DND-41 (cell line): ENCODE measurements at places on chromosomes 6 and 20.

- DNase-seq, result no peak
Observed at GRCh38 chr6:149454346-149454848, 30.4 kb downstream of the ZC3H12D start.

GRCh38 chr6:49739423-49739822 lies 4.8 kb downstream of the CRISP3 start:
- no peak for DNase-seq

- no peak for DNase-seq
Observed at GRCh38 chr6:112030206-112030960, 23.5 kb upstream of the CCN6 start.

DNA sequence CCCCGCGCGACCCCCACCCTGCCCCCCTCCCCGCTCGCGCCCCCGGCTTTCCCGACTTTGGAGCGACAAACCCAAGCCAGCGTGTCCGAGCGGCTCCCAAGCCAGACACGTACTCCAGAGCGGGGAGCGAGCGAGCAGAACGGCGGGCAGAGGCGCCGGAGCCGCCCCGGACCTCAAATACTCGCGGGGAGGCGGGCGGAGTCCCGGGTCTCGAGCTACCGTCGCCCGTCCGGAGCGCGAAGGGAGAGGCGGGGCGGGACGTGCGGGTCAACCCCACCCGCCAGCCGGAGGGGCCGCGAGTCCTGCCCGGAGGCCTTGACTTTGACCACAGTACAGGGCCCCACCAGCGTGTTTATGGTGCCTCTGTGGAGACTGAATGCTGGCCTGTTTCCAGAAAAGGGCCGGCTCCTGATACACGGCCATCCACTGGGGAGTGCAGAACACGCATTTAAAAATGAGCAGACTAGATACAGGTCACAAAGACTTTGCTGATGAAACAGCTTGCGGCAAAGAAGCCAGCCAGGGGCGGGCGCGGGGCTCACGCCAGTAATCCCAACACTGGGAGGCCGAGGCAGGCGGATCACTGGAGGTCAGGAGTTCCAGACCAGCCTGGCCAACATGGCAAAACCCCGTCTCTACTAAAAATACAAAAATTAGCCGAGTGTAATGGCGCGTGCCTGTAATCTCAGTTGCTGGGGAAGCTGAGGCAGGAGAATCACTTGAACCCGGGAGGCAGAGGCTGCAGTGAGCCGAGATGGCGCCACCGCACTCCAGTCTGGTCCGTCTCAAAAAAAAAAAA lies at the start of gene SERPINB6:
Gene SERPINB6, minus strand, starts transcription at position 148 of the 799 bp plus-strand sequence. CDS start 12,235 bp downstream, outside the sequence.
- no peak for DNase-seq

- DNase-seq, result no peak
Observed at GRCh38 chr6:28211840-28212509, 13.1 kb upstream of the ZSCAN9 start.

- no peak for DNase-seq
Observed at GRCh38 chr6:162337412-162337811, 390.2 kb downstream of the PRKN start.

DNA sequence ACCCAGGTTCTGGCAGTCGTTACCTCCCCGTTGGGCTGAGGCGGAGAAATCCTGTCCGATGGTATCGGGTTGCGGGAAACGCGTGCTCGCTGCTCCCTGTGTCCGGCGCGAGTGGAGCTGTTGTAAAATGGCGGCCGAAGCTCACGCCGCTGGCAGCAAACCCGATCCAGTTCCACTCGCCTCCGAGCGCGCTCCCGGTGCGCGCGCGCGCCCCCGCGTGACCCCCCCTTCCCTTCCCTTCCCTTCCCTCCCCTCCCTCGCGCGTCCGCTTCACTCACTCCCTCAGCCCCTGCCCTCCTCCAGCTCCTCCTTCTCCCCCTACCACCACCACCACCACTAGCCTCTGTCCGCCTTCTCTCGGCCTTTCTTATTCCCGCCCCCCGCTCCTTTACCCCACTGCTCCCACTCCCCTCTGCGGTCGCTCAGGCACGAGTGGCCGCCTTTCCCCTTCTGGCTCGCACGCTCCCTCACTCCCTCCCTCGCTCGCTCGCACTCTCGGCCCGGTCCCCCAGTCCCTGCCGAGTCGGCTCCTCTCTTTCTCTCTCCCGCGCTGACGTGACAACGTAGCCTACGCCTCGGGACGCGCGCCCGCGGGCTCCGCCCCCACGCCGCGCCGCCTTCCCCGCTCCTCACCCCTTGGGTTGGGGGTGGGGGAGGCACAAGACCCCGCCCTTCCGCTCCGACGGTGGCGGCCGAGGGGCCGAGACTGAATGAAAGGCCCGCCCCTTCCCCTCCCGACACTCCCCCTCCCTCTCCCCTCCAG lies at the start of gene SYNCRIP:
Gene SYNCRIP, minus strand, starts transcription at position 113 of the 763 bp plus-strand sequence. CDS start 1,447 bp downstream, outside the sequence.
- DNase-seq, result peak; percentile 99

- DNase-seq, result no peak
Observed at GRCh38 chr6:125839471-125839870, 48.7 kb downstream of the NCOA7 start.

DNA sequence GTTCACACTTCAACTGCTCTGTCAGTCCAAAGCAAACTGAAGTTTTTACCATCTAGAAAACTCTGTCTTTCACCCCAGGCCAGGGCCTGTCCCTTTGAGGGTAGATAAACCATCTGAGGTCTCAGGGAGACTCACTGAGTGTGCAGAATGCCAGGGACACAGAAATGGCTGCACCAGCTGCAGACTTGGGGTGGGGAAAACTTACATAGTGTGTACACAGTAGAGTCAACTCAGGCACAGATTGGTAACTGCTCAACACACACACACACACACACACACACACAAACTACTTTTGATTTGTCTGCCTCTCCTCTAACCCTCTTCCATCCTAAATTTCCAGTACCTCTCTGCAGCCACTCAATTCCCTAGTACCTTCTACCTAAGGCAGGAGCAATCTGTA lies 374.9 kb upstream of the JAG1 start:
- DNase-seq, result no peak

DNA sequence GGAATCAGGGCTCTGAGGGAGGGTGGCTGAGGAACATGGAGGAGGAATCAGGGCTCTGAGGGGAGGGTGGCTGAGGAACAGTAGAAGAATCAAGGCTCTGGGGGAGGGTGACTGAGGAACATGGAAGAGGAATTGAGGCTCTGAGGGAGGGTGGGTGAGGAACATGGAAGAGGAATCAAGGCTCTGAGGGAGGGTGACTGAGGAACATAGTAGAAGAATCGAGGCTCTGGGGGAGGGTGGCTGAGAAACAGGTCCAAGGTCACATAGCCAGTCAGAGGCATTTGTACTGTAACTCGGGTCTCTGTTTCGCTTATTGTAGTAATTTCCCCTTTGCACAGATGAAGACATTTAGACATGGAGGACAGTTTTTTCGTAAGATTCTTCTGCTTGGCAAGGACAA lies 164.8 kb downstream of the SOBP start:
- no peak for DNase-seq

DNA sequence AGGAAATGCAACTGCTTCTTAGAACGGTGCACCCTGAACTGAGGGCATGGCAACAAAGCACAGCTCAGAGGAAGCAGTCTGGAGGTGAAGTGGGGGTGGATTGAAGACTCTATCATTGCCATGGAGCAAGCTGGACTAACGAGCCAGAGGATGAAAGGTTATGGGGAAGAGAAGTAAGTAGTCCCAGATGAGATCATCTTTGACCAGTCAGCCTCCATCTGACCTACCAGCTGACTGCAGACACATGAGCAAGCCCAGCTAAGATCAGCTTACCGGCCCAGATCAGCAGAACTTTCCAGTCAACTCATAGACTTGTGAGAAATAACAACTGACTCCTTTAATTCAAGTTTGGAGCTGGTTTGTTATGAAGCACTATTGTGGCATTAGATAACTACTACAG lies 9.1 kb upstream of the JAG1 start:
- DNase-seq, result no peak

DNA sequence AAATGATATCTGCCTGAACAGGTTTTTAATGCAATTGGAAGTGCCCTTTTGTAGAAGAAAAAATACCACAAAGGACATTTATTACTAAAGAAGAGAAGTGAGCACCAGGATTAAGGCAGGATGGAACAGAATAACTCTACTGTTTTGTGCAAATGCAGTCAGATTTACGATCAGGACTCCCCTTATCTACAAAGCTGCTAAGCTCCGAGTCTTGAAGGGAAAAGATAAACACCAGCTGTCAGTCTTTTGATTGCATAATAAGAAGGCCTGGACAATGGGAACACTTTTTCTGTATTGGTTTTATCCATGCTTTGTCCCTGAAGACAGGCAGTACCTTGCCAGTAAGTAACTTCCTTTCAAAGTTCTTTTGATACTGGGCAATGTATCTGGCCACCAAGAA lies 797.9 kb upstream of the SLC35B3 start:
- DNase-seq, result no peak

GRCh38 chr20:60299951-60300350 lies 341.7 kb downstream of the CDH26 start:
- no peak for DNase-seq

DNA sequence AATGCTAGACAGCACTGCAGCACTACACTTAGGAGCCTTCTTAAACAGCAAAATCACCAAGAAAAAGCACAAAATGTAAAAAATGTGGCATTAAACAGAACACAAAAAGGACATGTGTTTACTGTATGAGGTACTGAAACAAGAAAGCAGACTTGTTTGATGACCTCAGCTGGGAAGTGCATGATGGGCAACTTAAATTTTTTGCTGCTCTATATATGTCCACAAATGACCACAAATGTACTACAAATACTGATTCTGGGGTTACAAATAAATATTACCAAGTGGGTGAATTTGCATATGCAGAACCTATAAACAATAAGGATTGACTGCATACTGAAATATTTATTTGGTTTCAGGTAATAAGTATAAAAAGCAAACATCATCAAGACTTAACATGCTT lies 13.1 kb downstream of the RAB23 start:
- no peak for DNase-seq

DNA sequence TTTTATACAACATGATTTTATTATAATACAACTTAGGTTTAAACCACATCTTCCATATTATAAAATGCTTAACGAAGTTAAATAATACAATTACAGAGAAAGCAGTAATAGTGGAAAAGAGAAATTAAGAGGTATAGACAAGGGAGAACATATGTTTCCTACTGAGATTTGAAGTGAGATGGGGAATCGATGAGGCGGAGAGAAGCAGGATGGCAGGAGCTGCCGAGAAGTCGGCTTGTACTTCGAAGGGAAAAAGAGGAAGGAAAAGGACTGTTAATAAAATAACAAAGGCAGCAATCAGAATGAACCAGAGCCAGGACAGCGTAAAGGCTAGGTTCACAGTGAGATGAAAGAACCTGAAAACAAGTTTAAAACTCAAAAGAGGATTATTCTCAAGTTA lies 15.4 kb downstream of the FBXL4 start:
- DNase-seq, result no peak

DNA sequence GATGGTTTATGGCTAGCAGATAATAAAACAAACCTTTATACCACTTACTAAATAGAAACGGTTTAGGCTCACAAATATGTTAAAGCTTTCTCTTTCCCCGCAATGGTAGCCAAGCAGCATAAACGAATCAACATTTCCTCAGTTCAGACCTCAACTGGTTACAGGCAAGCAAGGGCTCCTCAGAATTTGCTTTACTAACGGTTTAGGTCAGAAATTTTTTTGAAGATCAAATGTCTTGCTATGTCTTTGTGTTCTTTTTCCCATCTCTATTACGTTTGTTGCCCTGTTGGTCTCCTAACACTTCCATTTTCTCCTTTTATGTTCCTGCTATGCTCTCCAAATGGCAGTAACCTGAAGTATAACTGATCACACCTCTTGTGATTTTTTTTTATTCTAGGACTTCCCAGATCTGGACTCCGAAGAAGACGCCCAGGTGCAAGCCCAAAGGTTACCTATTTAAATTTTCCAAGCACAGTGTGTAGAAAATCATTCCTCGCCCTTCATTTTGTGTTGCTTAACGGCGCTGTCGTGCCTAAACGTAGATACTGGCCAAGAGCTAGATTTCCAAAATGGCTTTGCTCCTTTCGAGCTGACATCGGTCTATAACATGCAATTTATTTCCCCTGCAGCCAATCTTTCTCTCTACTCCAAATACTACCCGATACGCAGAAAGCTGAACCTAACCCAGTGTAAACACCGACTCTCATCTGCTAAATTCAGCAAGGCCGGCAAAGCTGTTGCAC lies 717 bp upstream of the ASF1A start:
- peak; percentile 66 for DNase-seq

DNA sequence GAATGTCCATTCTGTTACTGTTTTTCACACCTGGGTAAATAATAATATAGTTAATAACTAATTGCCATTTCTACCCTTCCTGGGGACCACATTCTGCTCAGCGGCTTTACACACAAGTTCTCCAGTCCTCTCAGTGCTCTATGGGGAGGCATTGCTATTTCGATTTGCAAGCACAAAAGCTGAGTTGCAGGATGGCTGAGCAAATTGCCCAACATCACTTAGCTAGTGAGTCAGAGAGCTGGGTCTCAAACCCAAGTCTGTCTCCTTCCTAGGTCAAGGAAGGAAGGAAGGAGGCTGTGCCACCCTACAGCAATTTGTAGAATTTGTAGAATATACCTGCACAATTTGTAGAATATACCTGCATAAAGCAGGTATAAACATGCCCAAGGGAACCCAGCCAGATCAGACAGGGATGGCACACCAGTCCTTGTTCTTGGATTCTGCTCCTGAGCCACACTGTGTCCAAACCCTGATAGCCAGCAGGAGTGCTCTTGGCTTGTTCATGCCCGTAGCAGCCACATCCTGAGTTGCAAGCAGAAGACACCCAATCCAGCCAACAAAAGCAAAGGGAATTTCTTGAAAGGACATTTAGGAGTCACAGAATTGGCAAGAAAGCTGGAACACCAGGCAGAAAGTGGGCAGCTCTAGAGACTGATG lies 56.9 kb downstream of the LY86 start:
- DNase-seq, result no peak

DNA sequence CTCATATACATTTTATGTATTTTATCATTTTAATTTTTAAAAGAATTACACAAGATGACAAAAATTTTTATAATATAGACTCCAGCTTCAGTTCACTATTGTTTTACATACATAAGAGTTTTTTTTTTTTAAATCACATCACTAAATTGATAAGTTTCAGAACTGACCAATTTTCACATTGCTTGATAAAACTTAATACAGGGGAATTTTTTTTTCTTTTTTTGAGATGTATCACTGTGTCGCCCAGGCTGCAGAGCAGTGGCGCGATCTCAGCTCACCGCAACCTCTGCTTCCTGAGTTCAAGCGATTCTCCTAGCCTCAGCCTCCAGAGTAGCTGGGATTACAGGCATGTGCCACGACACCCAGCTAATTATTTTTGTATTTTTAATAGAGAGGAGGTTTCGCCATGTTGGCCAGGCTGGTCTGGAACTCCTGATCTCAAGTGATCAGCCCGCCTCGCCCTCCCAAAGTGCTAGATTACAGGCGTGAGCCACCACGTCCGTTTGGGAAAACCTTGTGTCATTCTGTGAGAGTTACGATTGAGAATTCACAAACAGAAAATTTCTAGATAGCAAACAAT lies 36.6 kb upstream of the BTN3A2 start:
- no peak for DNase-seq

GRCh38 chr6:52361414-52361944 lies 472 bp upstream of the PAQR8 start:
- no peak for DNase-seq
